ENCODE measurements at places on chromosomes 5 and 9.

- DNase-seq: no peak
Measured at GRCh38 chr9:120965344-120966012, 38.9 kb upstream of the TRAF1 start.

- no peak for DNase-seq
Measured at GRCh38 chr9:34956648-34957047, 1.4 kb upstream of the PHF24 start.

DNA sequence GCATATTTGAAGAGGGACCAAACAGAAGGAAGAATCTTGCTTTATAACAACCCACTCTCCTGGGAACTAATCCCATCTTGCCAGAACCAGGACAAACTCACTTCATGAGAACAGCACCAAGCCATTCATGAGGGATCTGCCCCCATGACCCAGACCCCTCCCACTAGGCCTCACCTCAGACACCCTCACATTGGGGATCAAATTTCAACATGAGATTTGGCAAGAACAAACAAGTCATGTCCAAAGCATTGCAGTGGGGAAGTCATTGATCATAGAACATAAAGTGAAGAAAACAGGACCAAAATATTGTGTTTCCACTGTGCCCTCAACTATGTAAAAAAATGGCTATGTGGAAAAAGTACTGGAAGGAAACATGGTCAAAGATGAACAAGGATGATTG, 43.9 kb downstream of the MAP1B start:
- no peak for DNase-seq

DNA sequence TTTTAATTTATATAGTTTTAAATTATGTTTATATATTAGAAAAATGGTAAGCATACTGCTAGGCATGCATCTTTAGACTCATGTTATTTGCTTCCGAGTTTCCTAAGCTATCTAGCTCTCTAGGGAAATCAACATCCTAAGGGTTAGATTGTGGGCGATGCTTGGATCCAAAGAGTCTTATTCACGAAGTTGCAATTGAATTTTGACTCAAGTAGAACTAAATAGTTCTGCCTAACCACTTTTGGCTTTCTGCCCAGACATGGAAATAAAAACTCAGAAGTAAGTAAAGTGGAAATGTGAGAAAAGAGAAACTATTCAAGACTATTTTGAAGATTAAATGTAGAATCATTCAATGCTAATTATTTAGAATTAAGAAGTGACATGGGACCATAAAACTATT, 440.4 kb downstream of the CDH18 start:
- DNase-seq: no peak

- DNase-seq: no peak
Measured at GRCh38 chr5:36478646-36479317, 127.6 kb upstream of the SLC1A3 start.

DNA sequence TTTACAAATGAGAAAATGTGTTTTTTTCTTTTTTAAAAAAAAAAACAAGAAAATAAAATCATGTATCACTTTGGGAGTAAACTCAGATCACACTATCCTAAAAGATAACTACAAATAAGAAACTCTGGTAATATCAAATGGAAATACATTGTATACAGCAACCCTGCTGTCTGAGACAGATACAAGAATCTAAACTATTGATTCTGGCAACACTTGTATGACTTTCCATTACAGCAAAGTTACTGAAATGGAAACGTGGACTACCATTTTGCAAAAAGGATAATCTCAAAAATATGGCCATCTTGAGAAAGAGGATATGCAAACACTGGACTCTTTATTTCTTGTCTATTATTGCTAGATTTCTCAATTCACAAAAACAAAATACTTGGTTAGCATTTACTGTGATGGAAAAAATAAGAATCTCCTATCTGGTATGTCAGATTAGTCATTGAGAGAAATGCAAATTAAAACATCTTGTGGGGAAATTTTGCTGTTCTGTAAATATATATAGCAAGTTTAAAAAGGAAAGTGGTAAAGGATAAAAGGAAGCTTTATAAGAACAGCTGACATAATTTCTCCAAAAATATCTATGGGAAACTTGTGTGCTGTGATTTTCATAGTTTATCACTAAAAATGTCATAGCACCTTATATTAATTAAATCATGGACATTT, 112.9 kb upstream of the FER start:
- DNase-seq: no peak

DNA sequence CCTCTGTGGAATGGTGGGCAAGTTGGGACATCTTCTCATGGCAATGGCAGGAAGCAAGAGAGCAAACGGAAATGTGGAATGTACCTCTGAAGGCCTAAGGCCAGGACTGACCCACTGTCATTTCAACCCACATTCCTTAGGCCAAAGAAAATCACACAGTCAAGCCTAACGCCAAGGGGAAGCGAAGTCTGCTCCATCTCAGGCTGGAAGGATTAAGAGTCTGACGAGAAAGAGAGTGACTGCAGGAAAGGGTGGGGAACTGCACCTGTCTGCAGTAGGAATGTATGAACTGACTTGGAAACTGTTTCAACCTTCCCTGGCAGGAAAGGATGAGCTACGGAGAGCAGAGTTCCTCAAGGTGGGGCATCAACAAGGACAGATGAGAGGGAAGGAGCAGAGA, 90.2 kb upstream of the TAS2R1 start:
- DNase-seq: no peak

GRCh38 chr5:78690253-78690972, 41.8 kb upstream of the LHFPL2 start:
- DNase-seq: no peak

DNA sequence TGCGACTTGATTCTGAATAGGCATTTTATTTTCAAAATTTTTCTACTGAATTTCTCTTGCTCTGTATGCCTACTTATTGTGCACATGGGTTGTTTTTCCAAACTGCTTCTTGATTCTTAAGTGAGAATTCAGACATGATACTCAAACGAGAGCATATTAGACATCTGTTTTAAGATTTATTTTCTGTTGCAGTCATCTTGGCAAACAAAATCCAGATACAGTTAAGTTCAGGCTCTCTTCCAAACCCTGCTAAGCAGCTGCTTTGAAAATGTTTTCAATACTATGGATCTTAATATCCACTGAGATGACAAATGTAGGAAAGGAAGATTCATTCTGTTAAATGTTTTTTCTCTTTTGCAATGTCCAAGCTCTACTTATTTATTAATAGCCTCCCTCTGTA, 4.5 kb downstream of the TMEM215 start:
- no peak for DNase-seq

DNA sequence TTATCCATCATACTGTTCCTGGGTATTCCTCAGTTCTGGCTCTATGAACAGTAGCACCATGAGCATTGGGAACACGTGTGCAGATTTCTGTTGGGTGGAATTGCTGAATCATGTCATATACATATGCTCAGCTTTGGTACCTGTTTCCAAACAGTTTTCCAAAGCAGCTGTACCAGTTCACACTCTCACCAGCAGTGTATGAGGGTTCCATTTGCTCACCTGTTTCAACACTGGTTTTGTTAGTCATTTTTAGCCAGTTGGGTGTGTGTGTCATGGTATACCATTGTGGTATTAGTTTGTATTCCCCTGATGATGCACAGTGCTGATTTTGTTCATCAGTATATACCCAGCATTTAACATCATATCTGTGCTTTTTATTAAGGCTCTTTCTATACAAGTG, 56.7 kb upstream of the ECM2 start:
- DNase-seq: no peak

GRCh38 chr5:131285703-131286399, 22.0 kb downstream of the CDC42SE2 start:
- no peak for DNase-seq

GRCh38 chr5:161085056-161085455, 233.0 kb upstream of the ATP10B start:
- no peak for DNase-seq
